ENCODE measurements at places on chromosomes 4 and X.

GRCh38 chrX:153900831-153901752 is 3.4 kb upstream of the AVPR2 start:
- DNase-seq: no peak

DNA sequence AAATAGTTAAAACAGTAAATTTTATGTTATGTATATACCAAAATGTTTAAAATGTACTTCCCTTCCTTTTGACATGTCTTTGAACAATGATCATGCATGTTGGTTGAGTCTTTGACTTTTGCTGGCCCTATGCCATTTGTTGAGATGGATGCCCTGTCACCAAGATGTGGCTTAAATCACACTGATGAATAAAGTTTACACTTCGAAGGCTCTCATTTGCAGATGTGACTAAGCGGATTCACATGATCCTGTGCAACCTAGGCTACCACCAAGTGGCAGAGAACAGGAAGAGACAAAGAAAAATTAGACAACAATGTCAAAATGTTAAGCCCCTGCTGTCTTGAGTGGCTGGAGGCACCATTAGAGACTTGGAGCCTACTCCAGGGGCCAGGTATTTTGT is 139.9 kb downstream of the RAB28 start:
- DNase-seq: no peak

GRCh38 chr4:129246145-129246544 is 150.2 kb downstream of the C4orf33 start:
- no peak for DNase-seq

DNA sequence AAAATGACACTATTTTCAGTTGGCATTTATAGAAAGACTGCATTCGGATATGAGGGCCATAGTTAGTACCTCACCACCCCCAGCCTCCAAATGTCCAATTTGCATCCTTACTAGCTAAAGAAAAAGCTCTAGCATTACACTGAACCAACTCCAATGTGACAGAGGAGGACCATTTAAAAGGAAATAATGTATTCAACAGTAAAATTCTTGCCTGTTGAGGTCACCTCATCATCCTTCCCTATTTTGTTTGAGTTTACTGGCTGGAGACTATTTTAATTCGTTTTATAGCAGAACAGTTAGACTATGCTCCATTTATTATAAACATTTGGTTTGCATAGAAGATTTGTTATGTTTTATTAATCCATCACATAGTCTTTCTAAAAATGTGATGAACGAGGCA is 88.2 kb upstream of the PPARGC1A start:
- no peak for DNase-seq

- DNase-seq: no peak
Measured at GRCh38 chr4:152591876-152592275, 56.0 kb upstream of the FBXW7 start.

GRCh38 chrX:98203800-98204199 is 1320.1 kb downstream of the RPA4 start:
- no peak for DNase-seq
